NCI-H226 (cell line): ENCODE measurements at places on chromosomes 5 and 9.

DNA sequence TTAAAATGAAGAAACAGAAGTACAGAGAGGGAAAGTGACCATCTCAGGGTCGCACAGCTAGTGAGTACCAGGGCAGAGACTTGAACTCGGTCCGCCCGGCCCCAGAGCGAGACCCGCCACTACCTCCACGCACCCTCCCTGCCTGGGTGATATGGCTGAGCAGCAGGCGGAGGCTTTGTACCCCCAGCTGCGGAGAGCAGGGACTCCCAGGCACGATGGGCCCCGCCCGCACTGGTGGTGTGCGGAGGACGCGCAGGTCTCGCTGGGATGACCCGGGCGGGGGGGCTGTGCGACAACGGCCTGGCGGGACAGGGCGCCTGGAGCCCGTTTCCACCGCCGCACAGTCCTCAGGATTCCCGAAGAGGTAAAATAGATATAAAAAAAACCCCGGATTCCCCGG, 64.7 kb upstream of the LARP1 start:
- DNase-seq, result no peak

- no peak for DNase-seq
Observed at GRCh38 chr5:119389288-119390030, 33.6 kb downstream of the TNFAIP8 start.

DNA sequence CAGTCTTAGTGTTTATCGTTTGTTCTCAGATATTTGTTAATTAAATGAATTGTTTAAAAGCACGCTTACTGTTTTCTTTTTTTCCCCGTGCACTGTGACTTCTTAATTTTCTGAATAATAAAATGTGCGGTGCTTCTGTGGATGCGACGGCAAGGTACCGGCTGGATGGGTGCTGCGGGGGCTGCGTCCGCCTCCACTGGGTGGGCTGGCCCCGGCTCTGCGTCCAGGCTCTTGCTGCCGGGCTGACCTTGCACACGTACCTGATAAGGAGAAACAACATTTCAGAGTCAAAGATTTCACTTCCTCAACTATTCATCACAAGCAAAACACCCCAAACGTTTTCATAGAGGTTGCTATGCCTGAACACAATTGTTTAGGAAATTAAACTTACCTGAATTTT, 404.0 kb upstream of the IRX1 start:
- DNase-seq, result no peak

DNA sequence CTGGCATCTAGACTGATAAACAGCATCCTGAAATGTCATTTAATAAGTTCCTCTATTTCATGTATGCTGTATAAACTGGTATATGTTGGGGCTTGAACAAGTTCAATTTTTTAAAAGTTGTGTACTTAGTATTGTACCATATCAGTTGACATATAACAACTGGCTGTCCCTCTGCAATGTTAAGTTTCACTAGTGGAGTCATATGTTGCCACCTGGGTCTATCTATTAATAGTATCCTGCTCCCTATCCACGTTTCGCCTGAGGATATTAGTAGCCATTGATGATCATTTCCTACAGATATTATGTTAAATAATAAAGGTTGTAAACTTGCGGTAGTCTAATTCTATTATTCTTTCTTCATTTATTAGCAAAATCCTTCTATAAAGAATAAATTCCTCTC, 177.6 kb downstream of the RFX3 start:
- DNase-seq, result no peak

- no peak for DNase-seq
Observed at GRCh38 chr5:14681236-14681752, 16.8 kb downstream of the OTULIN start.

- DNase-seq, result no peak
Observed at GRCh38 chr5:122384739-122385235, 72.8 kb downstream of the SNCAIP start.

- DNase-seq, result no peak
Observed at GRCh38 chr5:136035837-136036236, 7.0 kb downstream of the TGFBI start.

DNA sequence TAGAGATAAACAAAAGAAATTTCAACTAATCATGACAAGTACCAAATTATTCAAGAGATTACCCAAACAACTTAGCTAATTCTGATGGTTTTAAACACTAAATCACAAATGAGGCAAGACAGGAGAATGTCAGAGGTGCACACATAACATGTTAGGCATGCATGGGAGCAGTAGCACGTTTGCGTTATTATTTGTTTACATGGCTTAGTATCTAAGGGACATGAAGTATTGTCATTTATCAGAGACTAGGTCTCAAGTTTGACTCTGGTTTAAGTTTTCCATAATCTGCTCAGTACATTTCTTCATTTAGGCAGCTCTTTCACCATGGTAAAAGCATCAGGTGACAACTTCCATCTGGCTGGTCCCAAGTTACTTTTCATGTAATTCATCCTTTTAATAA, 244.1 kb upstream of the TNC start:
- no peak for DNase-seq

DNA sequence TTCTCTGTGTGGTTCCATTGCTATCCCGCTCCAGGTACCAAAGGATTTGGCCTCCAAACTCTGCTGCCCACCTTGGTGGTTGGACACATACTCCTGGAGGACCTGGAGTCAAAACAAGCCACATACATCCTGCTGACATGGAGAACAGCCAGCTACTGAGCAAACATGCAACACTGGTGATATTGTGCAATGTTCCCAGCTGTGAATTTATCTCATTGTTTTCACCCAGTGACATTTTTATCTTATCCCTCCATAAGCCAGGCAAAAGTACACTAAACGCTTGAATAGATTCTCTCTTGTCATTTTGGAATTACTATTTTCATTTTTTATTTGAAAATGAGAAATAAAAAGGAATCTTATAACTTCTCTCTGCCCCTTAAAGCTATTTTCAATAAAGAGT, 11.1 kb upstream of the CTSL start:
- DNase-seq, result peak; percentile 55

DNA sequence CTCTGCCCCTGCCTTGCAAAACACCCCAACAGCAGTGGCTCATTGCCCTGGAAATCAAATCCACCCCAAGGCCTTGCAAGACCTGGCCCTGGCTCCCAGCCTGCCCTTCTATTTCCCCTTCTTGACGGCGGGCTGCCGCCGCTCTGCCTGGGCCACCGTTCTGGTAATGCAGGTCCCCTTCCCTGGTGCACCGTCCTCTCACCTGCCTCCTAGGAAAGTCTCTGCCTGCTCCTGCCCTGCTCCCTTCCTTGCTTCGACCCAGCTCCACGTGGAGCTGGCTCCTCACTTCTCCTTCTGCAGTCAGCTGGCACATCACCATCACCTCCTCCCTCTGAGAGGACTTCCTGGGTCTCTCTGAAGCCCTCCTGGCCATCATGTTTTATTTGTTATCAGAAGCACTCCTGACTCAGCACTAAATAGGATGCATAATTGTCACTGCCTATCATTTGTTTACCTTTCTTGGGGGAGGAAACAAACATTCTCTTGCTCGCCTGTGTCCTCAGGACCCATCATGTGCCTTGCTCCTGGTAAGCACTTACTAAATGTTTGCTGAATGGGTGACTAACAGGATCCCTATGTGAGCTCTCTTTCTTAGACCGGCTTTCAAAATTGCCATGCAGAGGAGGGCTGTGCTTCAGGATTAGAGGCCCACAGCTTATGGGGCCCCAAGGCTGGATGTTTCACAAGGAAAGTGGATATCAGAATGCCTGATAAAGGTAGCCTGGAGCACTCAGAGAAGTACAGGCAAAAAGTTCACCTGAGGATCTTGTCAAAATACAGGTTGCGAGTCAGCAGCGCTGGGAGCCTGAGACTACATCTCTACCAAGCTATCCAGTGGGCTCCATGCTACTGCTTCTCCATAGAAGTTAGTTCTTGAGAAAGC, 19.6 kb upstream of the C5orf47 start:
- peak; percentile 52 for DNase-seq

- DNase-seq, result no peak
Observed at GRCh38 chr5:4855036-4855435, 285.1 kb upstream of the ADAMTS16 start.

DNA sequence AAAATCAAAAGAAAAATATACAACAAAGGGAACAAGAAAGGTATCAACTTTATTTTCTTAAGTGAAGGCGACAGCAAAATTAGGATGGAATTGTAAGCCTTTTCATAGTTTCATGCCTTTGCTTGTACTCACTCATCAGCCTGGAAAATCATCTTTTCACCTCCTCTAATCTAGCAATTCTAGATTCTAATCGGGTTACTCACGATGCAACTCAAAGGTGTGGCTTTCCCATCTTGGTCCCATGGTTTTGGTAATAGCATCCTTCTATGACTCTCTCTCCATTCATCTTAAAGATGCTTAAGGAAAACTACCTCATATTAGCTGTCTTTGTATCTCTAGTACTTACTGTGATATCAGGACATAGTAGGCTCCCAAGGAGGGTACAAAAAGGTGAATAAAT, 30.5 kb downstream of the DNAH5 start:
- no peak for DNase-seq

DNA sequence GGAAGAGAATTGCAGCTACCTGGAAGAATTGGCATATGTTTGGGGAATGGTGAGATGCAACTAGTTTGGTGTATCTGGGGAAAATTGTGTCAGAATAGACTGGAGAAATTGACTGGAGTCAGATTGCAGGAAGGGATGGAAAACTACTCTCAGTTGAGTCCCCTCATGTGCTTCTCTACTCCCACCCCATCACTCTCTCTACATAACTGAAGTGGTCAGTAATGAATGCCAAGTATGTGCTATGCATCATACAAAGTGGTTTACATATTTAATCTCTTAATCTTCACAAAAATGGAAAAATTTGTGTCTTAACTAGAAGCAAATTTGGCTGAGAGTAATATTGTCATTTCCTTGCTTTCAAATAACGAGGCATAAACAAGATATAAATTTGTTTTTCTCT, 146.4 kb upstream of the TNC start:
- DNase-seq, result peak; percentile 59

DNA sequence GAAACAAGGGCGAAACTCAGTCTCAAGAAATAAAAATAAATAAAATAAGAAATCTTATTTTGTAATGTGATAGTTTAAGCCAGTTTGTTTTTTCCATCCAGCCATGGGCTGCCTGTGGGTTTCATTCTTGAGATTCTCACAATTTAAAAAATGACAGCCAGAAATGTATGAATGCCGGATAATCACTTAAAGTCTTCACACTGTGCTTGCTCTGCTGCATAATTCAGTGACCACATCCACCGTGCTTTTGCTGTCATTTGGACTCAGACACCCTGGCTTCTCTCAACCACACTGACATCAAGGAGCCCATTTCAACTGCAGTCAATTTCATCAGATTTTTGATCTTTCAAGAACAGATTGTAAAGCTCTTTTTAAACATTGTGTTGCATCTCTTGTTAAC, 61.0 kb upstream of the DAPK1 start:
- no peak for DNase-seq

GRCh38 chr9:13513716-13514444, 234.4 kb upstream of the MPDZ start:
- no peak for DNase-seq

- no peak for DNase-seq
Observed at GRCh38 chr9:119137479-119137878, 231.8 kb downstream of the BRINP1 start.

DNA sequence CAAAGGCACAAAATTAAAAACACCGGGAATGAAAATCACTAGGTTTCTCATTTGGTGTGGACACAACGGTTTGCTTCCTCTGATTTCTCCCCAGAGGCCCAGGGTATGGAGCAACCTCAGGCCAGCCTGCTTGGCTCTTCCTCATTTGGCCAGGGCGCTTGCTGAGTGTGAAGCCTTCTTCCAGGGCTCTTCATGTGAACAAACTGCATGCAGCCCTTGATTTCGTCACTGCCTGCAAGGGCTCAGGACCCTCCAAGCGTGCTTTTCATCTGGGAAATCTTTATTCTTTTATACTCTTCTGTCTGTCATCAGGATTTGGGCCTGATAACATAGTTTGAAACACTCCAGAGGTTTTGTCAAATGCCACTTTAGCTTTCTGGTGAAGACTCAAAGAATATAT, 122.6 kb upstream of the KLF4 start:
- no peak for DNase-seq

DNA sequence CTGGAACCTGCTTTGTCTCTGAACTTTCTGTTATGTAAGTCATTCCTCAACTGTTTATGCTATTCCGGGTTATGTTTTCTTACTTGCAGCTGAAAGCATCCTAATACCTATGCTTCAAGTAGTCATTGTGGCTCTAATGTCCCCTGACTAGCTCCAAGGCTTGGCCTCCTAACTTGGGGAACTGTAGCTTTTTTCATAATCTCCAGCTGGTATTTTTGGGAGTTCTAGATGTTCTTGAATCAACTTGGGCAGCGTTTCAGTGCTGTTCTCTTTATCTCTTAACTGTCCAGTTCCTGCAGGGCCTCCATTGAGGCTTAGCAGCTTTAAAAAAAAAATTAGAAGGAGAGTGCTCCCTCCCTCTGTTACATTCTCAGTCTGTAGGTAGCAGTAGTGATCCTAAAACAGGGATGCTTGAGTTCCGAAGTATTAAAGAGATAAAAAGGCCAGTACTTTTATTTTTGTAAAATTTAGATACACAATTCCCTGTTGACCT, 100.0 kb upstream of the ACTBL2 start:
- DNase-seq, result no peak

DNA sequence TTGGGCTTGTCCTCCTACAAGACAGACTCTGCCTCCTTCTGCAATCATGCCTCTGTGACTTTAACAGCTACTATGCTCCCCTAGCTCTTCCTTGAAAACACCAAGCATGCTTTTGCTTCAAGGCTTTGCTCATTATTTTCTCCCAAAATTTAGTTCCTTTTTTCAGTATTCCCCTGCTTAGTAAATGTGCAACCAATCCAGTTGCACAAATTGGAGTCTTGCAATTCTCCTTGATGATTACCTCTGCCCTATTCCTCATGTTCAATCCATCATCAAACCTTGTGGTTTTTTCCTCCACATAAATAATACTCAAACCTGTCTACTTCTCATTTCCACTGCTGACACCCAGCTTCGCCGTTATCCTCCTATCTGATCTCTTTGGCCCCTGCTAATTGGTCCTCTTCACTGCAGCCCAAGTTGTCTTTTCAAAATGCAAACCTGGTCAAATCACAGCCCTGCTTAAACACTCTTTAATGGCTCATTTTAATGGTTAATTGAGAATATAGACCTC, 296.3 kb downstream of the CWC27 start:
- DNase-seq, result no peak

- DNase-seq, result peak; percentile 80
Observed at GRCh38 chr9:136902259-136902821, 16.0 kb downstream of the TRAF2 start.

- peak; percentile 97 for DNase-seq
Observed at GRCh38 chr5:180910735-180911134, 11.8 kb downstream of the BTNL8 start.

DNA sequence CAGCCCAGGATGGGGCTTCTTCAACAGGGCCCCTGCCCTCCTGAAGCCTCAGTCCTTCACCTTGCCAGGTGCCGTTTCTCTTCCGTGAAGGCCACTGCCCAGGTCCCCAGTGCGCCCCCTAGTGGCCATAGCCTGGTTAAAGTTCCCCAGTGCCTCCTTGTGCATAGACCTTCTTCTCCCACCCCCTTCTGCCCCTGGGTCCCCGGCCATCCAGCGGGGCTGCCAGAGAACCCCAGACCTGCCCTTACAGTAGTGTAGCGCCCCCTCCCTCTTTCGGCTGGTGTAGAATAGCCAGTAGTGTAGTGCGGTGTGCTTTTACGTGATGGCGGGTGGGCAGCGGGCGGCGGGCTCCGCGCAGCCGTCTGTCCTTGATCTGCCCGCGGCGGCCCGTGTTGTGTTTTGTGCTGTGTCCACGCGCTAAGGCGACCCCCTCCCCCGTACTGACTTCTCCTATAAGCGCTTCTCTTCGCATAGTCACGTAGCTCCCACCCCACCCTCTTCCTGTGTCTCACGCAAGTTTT, 23.6 kb downstream of the PCDHGC5 start:
- DNase-seq, result peak; percentile 29

- DNase-seq, result no peak
Observed at GRCh38 chr9:130663977-130664250, 480 bp upstream of the PRDM12 start.
